ENCODE measurements at places on chromosomes 7 and 10.

GRCh38 chr7:90777465-90777864, 181.3 kb downstream of the CDK14 start:
- DNase-seq = no peak

DNA sequence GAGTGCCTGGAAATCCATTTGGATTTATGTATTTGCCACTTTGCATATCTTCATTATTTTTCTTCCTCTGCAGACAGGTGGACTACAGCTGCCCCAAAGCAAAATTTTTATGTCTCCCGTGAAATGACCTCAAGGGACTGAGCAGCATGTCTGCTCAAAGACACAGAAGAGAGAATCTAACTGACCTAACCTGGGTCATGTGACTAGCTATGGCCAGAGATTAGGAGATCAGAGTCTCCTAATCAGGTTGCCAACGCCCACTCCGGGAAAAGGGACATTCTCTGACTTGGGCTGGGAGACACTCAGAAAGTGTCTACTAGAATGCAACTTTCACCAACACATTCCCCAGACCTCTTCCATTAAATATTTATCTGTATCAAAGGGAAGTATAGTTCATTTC, 2.5 kb upstream of the BAMBI start:
- no peak for DNase-seq

GRCh38 chr7:79513261-79513660, 59.8 kb upstream of the MAGI2 start:
- no peak for DNase-seq

- DNase-seq = no peak
These were observed 7.8 kb downstream of the COX19 start for GRCh38 chr7:967361-968082.

- DNase-seq = no peak
These were observed 513.5 kb downstream of the PTPRN2 start for GRCh38 chr7:158073845-158074840.

- DNase-seq = no peak
These were observed 18.8 kb downstream of the DNAJC9 start for GRCh38 chr10:73228247-73228646.

DNA sequence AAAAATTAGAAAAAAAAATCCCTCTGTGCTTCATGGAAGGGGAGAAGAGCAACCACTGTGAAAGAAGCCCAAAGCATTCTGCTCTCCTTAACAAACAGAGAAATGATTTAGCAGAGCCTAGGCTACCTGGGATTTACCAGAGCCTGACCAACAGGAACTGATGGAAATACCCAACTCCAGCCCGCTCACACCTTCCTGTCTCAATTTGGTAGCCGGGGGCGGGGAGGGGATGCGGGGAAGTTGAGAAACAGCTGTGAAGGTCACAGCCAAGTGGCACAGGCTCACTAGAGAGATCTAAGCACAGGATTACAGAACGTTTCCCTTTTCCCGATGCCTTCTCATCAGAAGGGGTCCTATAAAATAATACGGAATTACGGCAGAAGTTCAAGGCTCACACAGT, 17.6 kb downstream of the RSU1 start:
- DNase-seq = no peak

GRCh38 chr7:2724453-2725177, 36.6 kb downstream of the AMZ1 start:
- no peak for DNase-seq

GRCh38 chr7:136009488-136010079, 32.4 kb upstream of the MTPN start:
- no peak for DNase-seq

- peak; percentile 26 for DNase-seq
These were observed 491.1 kb upstream of the ZMIZ1 start for GRCh38 chr10:78577712-78578111.

DNA sequence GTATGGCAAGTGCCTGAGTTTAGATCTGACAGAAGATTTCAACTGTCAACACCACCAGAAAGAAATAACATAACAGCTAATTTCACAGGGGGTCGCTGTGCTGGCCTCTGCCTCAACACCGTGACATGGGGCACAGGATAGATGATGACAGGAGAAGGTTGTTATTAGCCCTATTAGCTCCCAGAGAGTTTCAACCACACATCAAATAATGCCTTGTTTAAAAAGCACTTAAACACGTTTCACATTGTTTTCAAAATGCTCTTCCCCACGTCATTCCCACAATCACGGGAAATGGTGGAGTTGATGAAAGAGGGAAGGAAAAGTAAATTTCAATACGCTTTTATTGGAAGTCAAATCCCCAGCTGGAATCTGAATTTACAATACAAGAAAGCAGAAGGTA, 184.7 kb downstream of the MAGI2 start:
- DNase-seq = no peak

- DNase-seq = no peak
These were observed 63.4 kb downstream of the RAMP3 start for GRCh38 chr7:45220846-45221618.
